ENCODE measurements at places on chromosomes 13 and 19.

DNA sequence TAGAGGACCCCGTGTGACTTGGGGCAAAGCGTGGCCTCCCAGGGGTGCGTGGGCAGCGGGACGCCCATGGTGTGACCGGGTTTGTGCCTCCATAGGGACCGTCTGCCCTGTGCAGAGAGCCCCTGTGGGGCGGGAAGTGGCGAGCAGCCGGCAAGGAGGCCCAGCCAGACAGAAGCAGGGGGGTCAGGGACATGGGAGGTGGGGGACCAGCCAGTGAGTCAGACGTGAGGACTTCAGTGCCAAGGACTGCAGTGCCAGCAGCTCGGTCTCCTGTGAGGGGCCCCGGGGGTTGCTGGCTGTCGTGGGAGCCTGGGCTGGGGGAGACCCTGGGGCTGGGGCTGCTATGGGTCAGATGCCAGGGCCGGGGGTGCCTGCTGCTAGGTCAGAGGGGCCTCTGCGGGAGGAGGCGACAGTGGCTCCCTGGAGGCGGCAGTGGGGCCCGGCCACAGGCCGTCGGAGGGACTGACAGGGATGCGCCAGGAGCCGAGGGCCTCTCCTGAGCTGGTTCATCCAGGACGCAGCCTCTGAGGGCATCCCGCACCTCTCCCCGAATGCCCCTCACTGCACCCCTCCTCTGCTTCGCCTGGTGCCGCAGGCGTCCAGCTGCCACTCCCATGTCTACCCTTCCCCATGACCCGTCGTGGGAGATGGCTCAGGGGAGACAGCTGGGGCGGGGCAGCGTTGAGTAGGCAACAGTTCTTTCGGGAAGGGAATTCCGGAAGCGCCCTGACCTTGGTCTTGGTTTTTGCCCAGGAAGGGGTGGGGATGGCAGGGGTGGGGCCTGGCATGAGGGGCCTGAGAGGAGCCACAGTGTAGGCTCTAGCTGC, 80.0 kb downstream of the KDM4B start:
- DNase-seq: no peak

- no peak for DNase-seq
Measured at GRCh38 chr13:27578121-27579030, 42.0 kb downstream of the LNX2 start.

GRCh38 chr19:18751571-18751970, 39.5 kb downstream of the COMP start:
- DNase-seq: no peak

GRCh38 chr13:113142876-113143275, 15.6 kb upstream of the PROZ start:
- DNase-seq: no peak

DNA sequence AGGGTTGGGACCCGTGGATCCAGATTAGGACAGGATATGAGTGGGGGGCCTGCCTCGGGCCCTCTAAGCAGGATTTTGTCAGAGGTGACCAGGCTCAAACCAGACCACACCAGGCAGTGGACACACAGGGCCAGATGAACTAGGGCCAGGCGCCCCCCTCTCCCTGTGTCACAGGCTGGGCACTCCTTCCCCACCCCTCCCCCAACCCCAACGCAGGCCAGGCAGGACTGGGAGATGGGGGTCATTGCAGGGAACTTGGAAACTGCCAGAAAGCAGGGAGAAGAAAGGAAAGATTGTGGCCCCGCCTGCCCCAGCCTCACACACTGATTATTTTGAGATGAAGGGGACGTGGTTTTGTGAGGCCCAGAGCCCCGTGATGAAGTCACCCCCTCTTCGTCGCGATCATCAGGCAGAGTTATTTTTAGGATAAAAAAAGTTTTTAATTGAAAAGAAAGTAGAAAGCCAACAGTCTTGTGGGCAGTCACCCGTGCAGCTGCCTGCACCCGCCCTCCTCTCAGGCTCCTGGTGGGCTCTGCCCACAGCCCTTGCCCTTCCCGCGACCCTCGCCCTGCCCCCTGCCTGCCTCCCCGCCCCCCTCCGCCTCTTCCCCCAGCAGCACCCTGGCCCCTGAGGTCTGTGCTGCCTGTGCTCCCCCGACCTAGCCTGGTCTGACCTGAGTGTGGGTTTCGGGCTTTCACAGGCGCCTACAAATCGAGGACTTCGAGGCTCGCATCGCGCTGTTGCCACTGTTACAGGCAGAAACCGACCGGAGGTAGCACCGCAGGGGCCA, 1.9 kb upstream of the YJEFN3 start:
- no peak for DNase-seq

DNA sequence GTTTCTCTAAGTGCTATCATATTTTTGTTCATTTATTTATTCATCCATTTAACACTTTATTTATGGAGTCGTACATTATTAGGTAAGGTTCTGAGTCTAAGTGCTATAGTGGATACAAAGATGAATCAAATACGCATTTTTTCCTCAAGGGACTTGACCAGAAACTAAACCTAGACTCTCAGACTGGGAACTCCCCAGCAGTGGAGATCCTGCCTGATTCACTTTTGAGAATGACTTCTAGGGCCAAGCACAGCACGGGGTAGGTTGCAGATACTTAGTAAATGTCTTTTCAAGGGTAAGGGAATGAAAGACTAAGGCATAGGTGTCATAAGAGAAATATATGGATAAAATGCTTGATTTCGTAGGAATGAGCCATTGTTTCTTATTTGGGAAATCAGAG, 7.2 kb downstream of the DNAJC15 start:
- no peak for DNase-seq

GRCh38 chr19:54792814-54793213, 10.6 kb upstream of the KIR2DL4 start:
- no peak for DNase-seq

DNA sequence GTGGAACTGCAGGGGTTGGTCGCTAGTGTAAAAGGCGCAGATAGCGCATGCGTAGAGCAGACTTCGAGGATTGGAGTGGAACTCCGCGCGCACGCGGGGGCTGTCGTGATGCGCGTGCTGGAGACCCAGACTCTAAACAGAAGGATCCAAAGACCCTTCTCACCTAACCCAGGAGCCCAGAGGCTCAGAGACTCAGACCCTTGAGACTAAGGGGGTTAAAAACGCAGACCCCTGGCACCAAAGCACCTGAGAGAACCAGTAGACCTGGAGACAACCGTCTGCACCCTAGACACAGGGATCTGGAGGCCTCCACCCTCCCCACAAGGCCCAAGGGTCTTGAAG, 567 bp upstream of the CTU1 start:
- DNase-seq: no peak

GRCh38 chr13:80901111-80901510, 560.2 kb upstream of the SPRY2 start:
- no peak for DNase-seq

DNA sequence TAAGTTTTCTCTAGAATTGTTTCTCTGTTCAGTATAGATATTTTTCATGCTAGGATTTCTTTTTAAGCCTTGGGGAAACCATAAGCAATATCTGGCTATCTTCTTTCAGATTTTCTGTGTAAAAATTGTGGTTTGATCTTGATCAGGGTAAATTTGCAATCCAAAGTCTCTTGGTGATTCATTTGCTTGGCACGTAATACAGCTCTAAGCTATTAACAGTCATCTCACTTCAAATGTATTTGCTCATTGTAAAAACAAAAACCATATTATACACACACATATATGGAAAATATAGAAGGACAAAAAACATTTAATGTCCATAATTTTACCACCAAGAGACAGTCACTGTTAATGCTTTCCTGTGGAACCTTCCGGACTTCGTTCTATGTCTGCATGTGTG, 191.0 kb downstream of the SHISA2 start:
- no peak for DNase-seq

GRCh38 chr13:40666933-40667621, 636 bp upstream of the FOXO1 start:
- peak; percentile 89 for DNase-seq

GRCh38 chr13:95221971-95222732, 79.1 kb downstream of the ABCC4 start:
- no peak for DNase-seq

DNA sequence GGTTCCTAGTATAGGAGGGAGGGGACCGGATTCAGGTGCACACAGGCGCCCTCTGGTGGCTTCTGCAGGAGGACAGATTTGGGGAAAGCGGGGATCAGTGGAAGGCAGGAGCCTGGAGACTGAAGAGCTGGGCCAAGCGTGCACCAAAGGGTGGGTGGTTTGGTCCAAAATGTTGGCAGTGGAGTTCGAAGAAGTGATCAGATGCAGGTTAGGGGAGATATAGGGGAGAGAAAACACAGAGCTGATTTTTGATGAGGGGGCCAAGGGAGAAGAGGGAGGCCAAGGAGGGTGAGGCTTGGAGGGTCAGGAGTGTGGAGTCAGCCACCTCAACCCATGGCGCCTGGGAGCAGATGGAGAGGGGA, 6.8 kb upstream of the CARM1 start:
- peak; percentile 91 for DNase-seq

- DNase-seq: no peak
Measured at GRCh38 chr19:3667037-3667638, 33.1 kb downstream of the PIP5K1C start.

GRCh38 chr13:60019119-60019993, 144.4 kb downstream of the DIAPH3 start:
- no peak for DNase-seq

DNA sequence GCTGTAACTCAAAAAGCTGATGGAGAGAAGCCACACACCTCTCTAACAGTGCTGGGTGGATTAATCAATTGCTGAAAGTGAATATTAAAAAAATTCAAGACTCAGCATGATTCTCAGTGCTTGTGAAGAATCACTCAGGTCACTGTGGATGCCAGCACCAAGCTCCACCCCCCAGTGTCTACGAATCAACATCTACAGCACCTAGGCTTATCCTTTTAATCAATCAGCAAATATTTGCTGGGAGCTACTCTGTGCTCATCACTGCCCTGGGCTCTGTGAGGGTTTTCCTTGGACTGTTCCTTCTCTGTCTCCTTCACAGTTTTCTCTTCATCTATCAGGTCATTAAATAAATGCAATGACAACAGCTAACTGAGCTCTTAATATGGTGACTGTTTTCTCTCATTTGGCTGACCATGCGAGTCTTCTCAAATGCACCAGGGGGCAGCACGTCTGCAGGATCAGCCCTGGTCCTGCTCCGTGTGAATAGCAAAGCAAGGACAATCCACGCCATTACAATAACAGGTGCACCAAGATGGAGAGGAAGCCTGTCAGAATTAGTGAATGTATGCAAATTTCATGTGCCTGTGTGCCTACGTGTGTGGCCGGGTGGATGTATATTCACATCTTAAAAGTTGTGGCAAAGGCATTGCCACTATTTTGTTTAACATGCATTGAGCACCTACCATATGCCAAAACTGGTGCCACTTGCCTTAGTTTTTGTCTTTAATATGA, 14.6 kb upstream of the C13orf42 start:
- peak; percentile 69 for DNase-seq

GRCh38 chr19:45445139-45445538, 21.4 kb upstream of the ERCC1 start:
- DNase-seq: no peak

- peak; percentile 72 for DNase-seq
Measured at GRCh38 chr13:51849145-51850101, 4.4 kb upstream of the TMEM272 start.

GRCh38 chr19:16915135-16915534, 26.3 kb downstream of the F2RL3 start:
- peak; percentile 35 for DNase-seq

DNA sequence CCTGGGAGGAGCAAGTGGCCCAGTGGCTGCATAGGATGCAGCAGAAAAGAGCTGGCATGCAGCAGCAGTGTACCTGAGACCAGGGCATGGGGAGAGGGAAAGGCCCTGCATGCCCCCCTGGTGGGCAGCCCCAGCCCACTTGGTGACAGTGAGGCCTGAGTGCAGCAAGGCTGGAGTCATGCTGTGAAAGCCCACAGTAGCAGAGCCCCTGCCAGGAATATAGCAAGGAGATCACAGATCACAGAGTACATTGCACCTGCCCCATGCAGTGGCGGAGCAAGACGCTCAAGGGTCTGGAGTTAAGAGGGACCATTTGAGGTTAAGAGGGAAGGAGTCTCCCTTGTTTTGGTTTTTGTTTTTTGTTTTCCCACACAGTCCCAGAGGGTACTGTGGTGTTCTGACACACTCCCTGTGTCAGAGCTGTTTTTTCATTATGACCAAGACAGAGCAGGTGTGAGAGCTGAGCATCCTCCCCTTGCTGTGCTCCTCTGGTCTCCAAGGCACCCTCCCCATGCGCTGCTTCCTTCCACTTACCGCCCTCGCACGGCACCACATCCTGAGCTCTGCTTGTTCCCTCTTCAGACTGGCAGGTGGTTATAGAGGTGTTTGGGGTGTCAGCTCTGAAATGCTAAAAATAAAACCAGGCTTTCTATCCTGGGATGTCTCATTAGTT, 85.0 kb upstream of the UBL3 start:
- DNase-seq: no peak

- no peak for DNase-seq
Measured at GRCh38 chr19:57992841-57993240, 9.8 kb downstream of the ZNF606 start.

DNA sequence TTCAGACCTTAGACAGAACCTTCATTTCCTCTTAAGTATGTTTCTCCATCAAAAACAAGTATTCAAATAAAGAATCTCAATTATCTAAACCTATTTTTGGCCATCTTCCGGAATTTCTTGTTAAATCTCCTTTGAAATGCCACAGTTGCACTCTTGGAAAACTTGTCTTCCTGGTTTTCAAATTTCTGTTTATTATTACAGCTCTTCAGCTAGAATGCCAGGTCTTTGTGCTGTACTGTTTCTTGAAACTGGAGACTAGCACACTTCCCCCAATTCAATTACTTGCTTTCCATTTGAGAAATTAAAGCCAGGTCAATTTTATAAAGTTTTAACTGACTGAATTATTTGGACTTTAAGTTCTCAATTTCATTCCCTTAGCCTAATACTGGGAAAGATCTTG, 10.2 kb downstream of the KCNRG start:
- DNase-seq: no peak

- no peak for DNase-seq
Measured at GRCh38 chr13:43244481-43244880, 221.1 kb downstream of the DNAJC15 start.

DNA sequence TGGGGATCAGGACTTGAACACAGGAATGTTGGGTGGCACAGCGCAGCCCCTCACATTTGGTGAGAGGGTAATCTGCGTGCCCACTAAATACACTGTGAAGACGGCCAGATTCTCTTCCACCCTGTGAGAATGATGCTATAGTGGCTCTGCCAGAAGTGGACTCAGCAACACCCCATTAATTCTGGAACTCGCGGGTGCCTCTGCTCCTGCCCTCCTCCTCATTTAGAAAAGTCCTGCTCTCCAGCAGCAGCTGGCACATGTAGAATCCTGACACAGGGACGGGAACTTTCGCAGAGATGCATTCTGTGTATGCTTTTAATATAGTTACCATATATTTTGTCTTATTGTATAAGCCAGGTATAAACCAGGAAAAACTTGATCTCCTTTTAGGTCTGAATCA, 57.3 kb downstream of the EFNB2 start:
- no peak for DNase-seq

GRCh38 chr19:15280915-15281683, 48.9 kb upstream of the EPHX3 start:
- DNase-seq: peak; percentile 86

- DNase-seq: no peak
Measured at GRCh38 chr13:26787961-26788360, 27.4 kb upstream of the GPR12 start.

GRCh38 chr13:41465898-41466320, 8.6 kb downstream of the RGCC start:
- DNase-seq: no peak
